Adrenal gland (tissue), 19 donors: ENCODE measurements at places on chromosomes 1 and 21. TPM values are rescaled to one million over a fixed set of nuclear protein-coding genes. Genes with fewer than 3 reads are reported as not detected.

- peak; percentile 49 for DNase-seq
These were observed 7.2 kb upstream of the CRABP2 start for GRCh38 chr1:156712626-156713025.

DNA sequence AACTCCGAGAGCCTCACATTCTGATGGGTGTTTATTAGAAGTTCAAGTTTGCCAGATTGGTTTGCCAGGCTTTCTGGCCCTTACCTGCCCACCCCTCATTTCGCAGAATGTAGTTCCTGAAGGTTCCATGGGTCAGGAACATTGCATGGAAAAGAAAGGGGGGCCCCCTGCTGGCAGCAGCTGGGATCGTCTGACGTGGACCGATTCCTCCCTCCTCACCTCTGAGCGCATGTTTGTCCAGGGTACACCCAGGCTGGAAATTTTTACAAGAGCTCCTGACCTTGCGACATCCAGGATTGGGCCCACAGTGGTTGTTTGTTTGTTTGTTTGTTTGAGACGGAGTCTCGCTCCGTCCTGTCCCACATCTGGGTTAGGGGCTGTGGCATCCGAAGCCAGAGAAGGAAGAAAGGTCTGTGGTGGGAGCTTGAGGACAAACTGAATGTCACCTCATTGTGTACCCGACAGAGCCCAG is 126.0 kb upstream of the TMEM51 start:
- DNase-seq = peak; percentile 80

GRCh38 chr1:1033731-1034438 is 14.0 kb downstream of the AGRN start:
- DNase-seq = no peak

DNA sequence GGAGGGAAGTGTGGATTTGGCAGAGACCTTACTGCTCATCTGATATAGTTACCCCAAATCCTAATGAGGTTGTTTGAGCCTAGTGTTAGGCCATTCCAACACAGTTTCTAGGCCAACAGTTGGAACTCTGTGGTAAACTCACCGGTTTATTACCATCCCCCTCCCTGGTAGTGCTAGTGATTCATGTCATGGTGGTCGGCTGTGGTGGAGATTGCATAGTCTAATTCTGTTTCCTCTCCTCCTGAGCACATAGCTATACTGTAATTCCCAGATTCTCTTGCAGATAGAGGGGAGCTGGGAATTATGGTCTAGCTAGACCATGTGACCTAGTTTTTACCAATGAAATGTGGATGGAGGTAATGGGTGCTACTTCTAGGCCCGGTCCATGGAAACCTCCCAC is 123.7 kb upstream of the KIF26B start:
- DNase-seq = no peak

GRCh38 chr1:151613282-151613780 is 1.5 kb downstream of the SNX27 start:
- DNase-seq = no peak

- DNase-seq = peak; percentile 91
These were observed at the start of gene BTBD19 for GRCh38 chr1:44808063-44808937. Gene BTBD19 (plus strand): TSS chr1:44808523. CDS start chr1:44808821, 298 bp downstream.

DNA sequence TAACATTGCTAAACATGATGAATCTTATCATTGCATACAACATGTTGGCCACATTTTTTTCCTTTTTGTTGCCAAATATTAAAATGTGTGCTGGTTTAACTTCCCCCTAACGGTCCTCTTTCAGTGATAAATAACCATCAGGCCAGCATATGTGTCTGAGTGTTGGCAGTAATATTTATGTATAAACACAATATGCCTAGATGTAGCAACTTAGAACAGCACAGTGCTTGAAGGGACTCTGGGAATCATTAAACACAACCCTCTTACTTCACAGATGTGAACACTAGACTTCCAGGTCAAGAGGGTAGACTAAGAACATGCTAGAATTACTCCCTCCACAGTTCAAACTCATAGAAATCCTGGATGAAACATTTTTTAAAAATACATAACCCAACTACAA is 581.8 kb downstream of the PLPP3 start:
- no peak for DNase-seq

DNA sequence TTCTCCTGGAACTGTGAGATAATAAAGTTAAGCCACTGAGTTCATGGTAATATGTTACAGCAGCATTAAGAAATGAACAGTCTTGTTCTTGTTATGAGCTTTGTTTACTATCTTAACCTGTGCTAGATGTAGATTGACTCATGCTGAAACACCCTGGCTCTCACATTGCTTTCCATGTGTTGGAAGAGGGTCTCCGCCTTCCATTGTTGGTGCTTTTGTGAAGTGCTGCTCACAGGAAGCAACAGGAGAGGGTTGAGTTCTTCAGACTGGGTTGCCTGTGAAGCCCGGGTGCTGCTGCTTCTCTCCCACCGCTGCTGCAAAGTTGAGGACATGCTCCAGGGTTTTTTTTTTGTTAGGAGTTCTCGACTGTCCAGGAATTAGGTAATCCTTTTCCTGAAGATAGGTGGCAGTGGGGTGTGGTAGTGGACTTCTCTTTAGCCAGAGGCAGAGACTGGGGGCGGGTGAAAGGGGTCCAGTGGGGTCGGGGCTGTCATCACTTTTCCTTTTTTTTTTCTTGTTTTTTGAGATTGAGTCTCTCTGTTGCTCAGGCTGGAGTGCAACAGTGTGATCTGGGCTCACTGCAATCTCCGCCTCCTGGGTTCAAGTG is 28.7 kb upstream of the HMGN1 start:
- no peak for DNase-seq

GRCh38 chr1:43229826-43230780 is 39.7 kb upstream of the TMEM125 start:
- DNase-seq = no peak

- DNase-seq = peak; percentile 61
These were observed at the start of gene CD1D for GRCh38 chr1:158180741-158181576. Gene CD1D (plus strand): TSS chr1:158180895. CDS start chr1:158181102, 207 bp downstream.

DNA sequence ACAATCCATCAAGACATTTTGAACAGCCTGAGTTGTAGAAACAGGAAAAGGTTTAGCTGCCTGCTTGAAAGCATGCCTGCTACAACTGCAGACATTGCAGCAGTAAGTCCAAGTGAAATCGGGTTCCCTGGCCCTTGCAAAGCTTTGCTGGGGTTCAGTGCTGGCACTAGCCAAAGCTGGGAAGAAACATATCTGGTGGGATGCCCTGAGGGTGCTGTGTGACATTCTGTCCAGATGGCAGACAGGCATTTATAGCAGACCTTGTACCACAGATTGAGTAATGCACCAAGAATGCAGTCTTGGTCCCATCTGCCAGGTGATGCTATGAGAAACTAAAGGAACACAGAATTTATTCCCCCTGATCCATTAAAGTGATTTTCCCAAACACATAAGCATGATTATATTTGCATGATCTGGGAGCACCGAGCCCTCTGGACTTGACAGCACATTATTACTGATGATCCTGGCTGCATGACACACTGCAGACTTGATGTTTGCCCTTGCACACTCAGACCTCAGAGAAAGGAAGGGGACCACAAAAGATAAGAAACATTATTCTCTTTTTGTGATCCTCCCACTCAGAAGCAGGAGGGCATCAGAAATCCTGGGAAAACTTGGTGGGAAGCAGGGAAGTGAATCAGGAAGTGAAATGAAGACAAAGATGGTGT is 223.7 kb upstream of the FAM78B start:
- no peak for DNase-seq

GRCh38 chr1:175894581-175894980 is 151.2 kb upstream of the TNR start:
- no peak for DNase-seq

GRCh38 chr21:28437061-28437460 is 555.6 kb downstream of the LTN1 start:
- DNase-seq = no peak

- no peak for DNase-seq
These were observed 277.4 kb upstream of the LRRC7 start for GRCh38 chr1:69290291-69290690.

GRCh38 chr1:160621633-160622413 is 25.0 kb downstream of the SLAMF1 start:
- DNase-seq = no peak

DNA sequence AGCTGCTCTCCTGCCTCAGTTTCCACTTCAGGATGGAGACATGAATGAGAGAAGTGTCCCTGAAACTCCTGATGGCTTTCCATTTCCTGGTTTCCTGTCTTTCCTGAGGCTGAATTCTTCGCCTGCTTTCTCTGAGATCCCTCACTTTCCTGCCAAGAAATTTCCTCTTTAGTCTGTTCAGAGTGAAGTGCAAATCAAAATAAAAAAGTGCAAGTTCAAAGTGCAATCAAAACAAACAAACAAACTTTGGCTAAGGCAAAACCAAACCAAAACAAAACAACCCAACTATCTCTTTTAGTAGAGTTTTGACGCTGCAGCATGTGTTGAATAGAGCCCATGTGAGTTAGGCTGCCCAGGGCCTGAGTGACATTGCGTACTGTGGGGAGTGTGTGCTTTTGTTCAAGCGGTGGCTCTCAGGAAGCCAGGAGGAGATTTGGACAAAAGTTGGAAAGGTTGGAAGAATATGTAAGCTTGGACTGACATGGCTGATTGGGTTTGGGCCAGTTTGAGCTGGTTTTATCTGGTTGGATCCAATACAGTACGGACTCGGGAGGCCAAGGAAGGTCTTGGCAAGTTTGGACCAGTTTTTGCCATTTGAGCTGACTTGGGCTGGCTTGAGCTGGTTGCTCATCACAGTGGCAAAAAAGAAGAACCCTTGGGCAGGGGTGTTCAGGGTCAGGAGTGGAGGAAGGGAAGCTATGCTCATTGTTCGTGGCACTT is 61.1 kb upstream of the TINAGL1 start:
- DNase-seq = no peak

- no peak for DNase-seq
These were observed 24.6 kb downstream of the DMAP1 start for GRCh38 chr1:44237721-44238457.

- DNase-seq = no peak
These were observed 650 bp downstream of the PCNX2 start for GRCh38 chr1:233294913-233295236.

LRRC71 gene
- 4.6 TPM for polyA plus RNA-seq

NPHP4 gene
- 8.3 TPM for polyA plus RNA-seq

NCMAP gene
- polyA plus RNA-seq = not detected

DPT gene
- 13.4 TPM for polyA plus RNA-seq

MAN1C1 gene
- polyA plus RNA-seq = 13.7 TPM

GGPS1 gene
- 63.7 TPM for polyA plus RNA-seq

RHCE gene
- polyA plus RNA-seq = not detected

TMEM52 gene
- 94.0 TPM for polyA plus RNA-seq

SHE gene
- 12.7 TPM for polyA plus RNA-seq
